Activated CD4-positive, CD25-positive, alpha-beta regulatory T cell (primary cell): ENCODE measurements at places on chromosomes 5 and 9.
A peak's percentile ranks its signal among the peaks of the same experiment; 100 is the strongest.

- peak; percentile 25 for DNase-seq
Measured at GRCh38 chr9:35945341-35946018, 12.5 kb downstream of the OR2S2 start.

DNA sequence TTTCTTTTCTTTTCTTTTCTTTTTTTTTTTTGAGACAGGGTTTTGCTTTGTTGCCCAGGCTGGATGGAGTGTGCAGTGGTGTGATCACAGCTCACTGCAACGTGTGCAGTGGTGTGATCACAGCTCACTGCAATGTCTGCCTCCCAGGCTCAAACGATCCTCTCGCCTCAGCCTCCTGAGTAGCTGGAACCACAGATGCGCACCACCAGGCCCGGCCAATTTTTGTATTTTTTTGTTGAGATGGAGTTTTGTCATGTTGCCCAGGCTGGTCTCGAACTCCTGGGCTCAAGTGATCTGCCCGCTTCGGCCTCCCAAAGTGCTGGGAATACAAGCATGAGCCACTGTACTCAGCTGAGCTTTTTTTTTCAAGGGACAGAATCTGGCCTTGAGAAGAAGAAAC, 36.8 kb upstream of the TJP2 start:
- DNase-seq: no peak

- no peak for DNase-seq
Measured at GRCh38 chr5:32027093-32027716, 146.9 kb downstream of the GOLPH3 start.

DNA sequence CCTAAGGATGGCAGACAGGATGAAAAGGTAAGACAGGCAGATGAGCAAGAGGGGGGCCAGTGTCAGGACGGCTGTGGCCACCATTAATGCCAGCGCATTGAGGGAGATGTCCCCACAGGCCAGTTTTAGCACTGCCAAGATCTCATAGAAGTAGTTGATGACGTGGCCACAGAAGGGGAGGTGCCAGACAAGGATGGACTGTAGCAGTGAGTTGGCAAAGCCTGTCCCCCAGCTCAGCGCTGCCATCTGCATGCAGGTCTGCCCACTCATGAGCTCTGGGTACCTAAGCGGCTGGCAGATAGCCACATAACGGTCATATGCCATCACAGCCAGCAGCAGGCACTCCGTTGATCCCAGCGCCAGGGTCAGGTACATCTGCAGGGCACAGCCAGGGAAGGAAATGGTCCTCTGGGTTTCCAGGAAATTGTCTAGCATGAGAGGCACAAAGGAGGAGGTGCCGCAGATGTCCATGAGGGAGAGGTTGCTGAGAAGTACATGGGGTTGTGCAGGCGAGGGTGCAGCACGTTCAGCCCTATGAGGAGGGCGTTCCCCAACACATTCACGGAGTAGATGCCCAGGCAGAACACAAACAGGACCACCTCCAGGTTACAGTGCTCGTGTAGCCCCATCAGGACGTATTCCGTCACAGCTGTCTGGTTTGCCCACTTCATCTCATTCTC, 10.8 kb downstream of the OR13J1 start:
- DNase-seq: no peak

DNA sequence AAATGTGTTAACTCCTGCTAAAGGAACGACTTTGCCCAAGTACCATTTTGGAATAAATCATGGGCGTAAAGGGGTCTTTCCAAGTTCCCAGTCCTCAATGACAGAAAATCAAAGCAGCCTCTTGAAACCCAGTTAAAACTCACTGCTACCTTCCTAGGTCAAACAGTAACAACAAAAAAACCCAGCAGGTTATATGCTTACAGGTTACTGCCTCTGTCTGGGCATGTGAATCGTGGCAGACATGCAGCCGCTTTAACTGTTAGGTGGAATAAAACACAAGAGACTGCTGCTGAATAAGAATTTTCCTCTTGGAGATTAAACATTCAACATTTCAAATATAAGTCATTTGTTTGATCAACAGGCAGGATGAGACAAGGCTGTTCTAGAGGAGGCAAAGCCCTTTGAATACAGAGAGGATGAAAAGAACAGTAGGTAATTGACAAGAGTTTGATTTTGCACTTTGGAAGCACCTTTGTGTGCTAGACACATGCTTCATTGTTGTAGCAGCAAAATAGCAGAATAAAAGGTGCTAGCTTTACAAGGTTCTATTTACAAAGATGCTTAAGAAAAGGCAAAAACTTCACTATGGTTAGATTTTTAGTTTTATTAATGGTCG, 319.4 kb downstream of the NDUFS4 start:
- DNase-seq: no peak

DNA sequence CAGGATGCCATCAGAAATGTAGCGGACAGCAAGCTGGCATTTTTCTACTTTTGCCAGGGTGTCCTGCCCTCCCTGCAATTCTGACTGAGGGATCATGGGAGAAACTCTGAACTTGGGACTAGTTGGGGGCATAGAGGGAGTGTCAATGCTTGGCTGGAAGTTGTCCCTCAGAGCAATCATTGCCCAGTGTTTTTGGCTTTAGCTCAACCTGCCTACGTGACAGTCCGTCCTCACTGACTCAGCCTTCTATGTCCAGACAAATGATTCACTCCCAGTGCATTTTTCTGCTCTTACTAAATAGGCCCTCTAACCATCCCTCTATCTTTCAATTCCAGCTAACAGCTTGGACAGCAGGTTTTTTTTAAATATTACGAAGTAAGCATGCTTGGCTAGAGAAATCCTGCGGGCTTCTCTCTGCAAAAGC, 627.4 kb downstream of the TLR4 start:
- DNase-seq: no peak

DNA sequence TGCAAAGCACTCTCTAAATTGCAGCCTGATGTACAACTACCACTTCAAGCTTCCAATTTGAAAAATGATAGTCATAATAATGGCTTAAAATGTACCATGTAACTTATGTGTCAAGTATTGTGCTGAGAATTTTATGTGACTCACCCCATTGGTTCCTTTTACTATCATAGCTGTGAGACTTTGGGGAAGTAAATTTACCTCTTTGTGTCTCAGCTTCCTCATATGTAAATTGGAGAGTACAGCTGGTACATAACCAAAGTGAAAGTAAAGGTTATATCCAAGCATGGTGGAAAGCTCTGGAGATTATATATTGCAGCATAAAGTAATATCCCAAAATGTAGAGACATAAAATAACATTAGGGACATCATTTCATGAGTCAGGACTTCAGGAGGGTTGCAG, 2200.4 kb upstream of the C9orf72 start:
- no peak for DNase-seq

DNA sequence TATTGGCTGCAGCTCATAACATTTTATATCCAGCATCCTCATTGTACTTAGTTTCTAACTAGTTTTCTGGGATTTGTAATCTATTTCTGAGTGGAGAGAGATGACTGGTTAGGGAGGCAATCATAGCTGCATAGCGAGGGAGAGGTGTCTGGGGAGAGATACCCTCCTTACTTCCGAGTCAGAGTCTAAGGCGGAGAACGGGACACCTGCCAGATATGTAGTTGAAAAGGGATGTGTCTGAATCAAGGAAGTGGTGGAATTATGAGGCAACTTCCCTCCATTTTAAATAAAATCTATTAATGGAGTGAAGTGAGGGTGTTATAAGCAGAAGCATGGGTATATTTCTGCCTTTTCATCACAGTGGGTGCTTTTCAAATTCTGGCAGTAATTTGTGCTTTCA, 126.5 kb downstream of the MAST4 start:
- no peak for DNase-seq

DNA sequence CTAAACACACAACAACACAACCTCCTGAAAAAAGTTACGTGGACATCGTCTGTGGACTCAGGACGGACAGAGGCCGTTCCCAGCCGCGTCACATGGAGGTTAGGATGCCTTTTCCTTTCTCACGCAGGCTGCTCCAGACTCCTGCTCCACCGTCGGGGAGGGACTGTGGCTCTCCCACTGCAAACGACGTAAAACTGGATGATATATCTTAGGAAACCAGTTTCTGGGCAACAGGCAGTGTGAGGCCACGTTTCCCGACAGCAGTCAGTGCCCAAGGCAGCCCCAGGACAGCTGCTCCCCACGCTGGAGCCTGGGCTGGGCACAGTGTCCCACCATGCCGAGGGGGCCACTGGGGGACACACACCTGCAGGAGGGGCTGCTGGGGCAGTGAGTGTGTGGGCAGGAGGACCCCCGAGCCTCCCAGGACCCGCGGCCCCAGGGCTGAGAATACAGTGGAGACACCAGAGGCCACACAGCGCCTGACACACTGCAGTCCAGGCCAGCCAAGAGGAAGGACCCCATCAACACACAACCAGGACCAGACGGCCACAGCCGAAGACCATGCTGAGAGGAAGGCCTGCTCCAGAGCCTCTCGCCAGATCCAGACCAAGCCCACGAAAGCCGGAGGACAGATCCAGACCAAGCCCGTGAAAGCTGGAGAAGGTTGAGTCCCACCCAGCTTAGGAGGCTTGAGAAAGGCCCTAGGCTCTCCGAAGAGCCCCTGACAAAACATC, 26.2 kb downstream of the EXD3 start:
- DNase-seq: no peak

GRCh38 chr9:79193001-79193400, 378.8 kb upstream of the TLE4 start:
- no peak for DNase-seq

DNA sequence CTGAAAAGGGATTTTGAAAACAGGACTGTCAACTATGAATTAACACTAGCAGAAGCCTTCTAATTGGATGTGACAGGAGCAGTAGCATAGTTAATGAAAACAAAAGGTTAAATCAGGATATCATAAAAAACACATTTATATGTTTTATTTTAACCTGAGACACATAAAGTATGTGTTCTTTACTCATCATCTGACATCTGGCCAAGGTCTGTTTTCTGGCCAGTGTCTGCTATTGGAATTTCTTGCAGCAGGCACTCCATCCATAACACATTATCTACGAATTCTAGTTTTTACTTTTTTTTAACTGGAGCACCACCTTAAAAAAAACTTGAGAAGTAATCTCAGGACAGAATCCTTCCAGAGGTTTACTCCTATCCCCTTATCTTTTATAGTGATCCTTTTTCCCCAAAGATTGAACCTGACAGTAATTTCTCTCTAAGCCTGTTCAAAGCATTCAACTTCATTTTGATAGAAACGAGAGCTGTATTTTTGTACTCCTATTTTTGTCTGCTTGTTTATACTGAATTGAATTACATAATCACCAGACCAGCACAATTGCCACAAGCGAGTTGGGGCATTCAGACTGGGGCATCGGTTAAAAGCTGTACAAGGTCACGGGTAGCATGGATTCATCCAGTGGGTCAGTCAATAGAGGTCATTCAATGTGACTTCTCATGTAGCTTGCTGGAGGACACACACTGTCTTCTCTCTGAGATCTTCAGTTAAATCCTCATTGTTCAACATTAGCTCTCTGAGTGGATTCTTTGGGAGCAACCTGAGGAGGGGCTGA, 205.6 kb upstream of the CLINT1 start:
- DNase-seq: no peak

GRCh38 chr5:140220698-140221064, 45.7 kb downstream of the CYSTM1 start:
- no peak for DNase-seq

GRCh38 chr5:111840036-111840674, 83.2 kb upstream of the NREP start:
- no peak for DNase-seq

GRCh38 chr9:123002754-123003153, 30.7 kb upstream of the GPR21 start:
- DNase-seq: no peak

- DNase-seq: no peak
Measured at GRCh38 chr9:133477992-133478850, 678 bp downstream of the SLC2A6 start.

GRCh38 chr9:114973216-114973615, 42.8 kb upstream of the TNFSF8 start:
- no peak for DNase-seq

DNA sequence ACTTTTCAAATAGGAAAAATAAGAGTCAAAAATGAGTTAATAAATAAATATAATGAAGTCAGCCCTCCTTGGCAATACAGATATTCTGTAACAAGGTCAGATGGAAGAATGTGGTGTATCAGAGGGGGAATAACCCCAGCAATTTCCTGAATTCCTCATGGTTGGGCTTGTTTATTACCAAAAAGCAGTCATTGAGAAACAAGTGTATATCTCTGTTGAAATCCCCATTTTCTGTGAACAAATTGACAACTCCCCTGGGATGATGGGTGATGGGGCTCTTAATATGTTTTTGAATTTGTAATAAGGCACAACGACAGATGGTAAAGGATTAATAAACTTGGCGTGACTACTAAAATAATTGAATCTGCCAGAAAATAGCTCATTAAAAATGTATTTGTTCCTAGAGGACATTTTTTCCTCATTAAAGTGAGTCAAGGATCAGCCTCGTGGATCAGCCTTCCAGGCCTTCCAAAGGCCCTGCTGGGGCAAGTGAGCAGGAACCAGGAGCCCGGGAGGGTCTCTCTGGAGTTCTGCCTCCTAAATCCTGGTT, 34.2 kb downstream of the THBS4 start:
- DNase-seq: no peak

- no peak for DNase-seq
Measured at GRCh38 chr9:131076347-131077195, 19.8 kb upstream of the AIF1L start.

GRCh38 chr5:92086059-92086811, 703.1 kb upstream of the ARRDC3 start:
- DNase-seq: no peak

DNA sequence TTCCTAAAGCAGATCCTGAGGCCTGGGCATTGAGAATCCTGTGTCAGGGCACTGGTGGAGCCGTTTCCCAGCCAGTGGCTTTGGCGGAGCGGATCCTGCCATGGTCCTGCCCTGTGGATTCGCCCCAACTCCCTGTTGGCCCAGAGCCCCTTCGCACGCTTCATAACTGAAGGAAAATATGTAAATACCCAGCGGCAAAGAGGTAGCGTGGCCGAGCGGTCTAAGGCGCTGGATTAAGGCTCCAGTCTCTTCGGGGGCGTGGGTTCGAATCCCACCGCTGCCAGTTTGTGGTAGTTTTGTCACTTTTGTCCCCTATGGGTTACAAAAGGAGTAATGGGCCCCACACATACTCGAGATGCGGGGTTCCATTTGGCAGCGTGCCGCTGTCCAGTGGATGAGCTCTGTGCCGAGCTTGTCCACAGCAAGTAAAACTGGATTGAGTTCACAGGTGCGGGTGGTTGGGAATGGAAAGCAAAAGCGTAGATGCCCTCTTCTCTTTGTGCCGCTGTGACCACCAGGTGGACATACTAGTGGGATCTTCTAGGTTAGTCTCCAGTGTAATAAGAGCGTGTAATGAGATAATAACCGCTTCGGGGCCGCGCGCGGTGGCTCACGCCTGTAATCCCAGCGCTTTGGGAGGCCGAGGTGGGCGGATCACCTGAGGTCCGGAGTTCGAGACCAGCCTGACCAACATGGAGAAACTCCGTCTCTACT, 17.3 kb downstream of the TRIM7 start:
- DNase-seq: no peak

- no peak for DNase-seq
Measured at GRCh38 chr5:160463740-160464465, 42.2 kb downstream of the PTTG1 start.

DNA sequence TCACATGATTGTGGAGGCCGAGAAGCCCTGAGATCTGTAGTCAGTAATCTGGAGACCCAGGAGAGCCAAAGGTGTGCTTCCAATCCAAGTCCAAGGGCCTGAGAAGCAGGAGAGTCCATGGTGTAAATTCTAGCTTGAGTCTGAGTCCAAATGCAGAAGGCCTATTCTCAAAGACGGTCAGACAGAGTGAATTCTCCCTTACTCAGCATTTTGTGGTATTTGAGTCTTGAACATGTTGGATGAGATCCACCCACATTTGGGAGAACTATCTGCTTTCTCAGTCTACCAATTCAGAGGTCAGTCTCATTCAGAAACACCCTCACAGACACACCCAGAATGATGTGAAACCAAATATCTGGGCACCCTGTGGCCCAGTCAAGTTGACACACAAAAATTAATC, 128.8 kb upstream of the PTCH1 start:
- DNase-seq: no peak
